DMS153 (cell line): ENCODE measurements at places on chromosomes 3 and 15.

GRCh38 chr3:134359121-134360010 is 14.9 kb downstream of the AMOTL2 start:
- DNase-seq, result no peak

DNA sequence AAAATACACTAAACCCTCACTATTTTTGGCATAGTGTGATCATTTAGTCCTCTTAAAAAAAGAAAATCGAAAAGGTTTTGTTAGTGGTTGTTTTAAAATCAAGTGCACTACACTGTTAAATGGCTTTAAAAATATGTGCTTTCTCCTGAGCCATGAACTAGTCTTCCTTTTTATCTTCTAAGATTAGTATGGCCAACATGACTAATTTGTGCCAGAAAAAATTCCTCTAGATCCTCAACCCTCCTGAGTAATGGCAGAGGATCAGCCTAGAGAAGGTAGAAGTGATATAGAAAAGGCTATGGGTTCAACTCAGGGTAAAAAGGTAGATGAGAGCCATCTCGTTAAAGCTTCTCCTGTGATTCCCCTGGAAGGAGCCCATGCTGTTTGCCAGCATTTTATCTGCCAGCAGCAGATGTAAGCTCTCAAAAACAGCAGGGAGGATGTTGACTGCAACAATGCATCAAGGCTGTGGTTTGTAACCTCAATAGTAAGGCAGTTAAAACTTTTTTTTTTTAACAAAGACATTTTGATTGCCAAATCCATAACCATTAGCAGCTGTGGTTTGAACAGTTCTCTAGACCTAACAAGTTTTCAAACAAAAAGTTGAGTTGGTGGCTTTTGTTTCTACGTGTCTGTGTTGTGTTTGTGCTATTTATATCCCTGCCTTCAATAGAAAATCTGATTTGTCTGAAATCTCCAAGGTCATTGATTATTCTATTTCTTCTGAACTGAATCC is 30.2 kb upstream of the ZNF609 start:
- peak; percentile 29 for DNase-seq

GRCh38 chr3:101256511-101256910 is 63.9 kb downstream of the IMPG2 start:
- no peak for DNase-seq

GRCh38 chr3:139696314-139696604 is 18.5 kb upstream of the NMNAT3 start:
- no peak for DNase-seq

- DNase-seq, result no peak
Observed at GRCh38 chr3:60017631-60018030, 967.8 kb upstream of the CFAP20DC start.

DNA sequence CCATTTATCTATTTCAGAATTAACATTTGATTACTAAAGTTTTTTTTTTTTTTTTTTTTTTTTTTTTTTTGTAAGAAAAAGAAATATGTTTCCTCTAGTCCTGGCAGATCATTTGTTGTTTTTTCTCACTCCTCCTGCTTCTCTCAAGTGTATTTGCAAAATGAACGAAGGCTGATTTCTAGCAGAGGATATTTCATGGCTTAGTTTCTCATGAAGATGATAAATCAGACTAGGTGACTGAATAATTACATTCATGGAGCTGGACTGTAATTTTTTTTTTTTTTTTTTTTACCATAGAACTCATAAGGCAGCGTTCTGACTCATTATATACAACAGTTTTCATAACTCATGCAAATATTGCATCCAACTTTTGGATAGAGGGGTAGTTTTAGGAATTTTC is 332.5 kb upstream of the SEMA6D start:
- DNase-seq, result no peak

DNA sequence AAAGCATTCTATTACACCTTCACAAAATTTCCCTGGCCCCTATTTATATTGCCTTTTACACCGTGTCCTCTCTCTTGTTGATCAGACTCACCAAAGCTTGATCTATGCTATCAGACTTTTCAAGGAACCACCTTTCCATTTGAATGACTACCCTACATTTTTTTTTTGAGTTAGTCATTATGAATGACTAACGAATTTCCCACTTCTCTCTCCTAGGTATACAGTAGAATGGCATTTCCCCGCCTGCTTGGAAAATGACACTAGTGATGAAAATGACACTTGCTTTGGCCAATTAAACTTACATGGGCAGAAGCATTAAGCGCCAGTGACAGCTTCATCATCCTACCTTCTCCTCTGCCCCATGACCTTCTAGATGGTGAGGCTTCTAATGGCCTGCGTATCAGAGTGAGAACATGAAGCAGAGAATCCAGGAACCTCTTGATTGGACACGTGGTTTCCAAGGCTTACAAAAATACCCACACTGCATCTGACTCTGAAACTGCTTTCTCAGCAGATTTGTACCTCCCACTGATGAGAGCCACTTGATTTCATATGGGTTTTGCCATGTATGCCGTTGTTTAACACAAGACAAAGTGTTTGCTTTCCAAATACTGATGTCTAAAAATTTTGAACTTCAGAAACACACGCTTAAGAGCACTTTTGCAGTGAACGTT is 370.5 kb downstream of the CTNNB1 start:
- DNase-seq, result no peak
